D721Med (cell line): ENCODE measurements at places on chromosomes 5 and 9.

DNA sequence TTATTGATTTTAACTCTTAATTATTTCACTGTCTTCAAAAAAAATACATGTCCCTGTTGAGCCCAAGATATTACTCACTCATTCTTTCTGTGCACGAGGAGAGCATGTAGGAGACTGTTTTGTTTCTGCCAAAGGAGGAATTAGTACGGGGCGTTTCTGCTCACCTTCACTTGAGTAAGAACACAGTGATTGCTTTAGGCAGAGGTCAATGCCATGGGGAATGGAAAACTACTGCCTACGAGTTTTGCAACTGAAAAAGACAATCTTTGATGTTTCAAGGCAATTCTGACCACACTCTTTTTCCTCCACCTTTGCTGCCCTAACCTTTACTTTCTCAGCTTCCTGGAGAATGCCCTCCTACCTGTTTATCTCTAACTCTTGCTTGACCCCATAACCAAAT lies 109.4 kb downstream of the CCDC192 start:
- no peak for DNase-seq

GRCh38 chr9:95796029-95796428 lies 79.5 kb upstream of the ERCC6L2 start:
- no peak for DNase-seq

GRCh38 chr5:10801931-10802666 lies 41.1 kb upstream of the DAP start:
- DNase-seq = no peak

DNA sequence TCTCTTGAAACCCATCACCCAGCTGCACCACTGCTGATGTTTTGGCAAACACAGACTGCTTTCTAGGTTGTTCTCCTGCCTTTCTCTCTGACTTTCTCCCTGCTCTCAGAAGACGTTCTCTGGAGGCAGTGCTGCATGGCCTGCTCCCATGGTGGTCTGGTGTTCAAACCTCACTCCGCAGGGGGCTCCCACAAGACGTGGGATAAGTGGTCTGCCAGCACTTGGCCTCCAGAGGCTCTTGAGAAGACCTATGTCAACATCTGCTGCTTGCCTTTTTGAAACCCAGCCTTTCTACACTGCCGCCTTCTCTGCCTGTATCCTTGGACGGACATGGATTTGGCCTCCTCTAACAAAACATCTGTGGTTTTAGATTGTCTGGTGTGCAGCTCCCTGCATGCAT lies 16.6 kb downstream of the USP20 start:
- no peak for DNase-seq

DNA sequence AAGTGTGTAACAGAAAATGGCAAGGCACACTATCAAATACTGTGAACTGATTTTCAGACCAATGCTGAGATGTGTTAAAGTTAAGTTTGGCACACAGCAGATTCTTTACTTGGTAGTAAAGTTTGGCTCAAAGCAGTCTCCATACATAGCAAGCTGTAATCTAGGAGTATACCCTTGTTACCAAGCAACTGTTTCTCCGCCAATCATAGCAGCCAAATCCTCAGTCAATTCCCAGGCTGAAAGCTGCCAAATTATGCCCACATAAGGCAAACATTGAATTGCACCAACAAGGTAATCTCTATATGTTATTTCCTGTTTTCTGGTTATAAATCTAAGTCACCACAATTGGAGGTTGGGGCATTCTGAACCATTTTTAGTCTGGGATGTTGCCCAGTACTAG lies 345.7 kb downstream of the DEPDC1B start:
- no peak for DNase-seq

DNA sequence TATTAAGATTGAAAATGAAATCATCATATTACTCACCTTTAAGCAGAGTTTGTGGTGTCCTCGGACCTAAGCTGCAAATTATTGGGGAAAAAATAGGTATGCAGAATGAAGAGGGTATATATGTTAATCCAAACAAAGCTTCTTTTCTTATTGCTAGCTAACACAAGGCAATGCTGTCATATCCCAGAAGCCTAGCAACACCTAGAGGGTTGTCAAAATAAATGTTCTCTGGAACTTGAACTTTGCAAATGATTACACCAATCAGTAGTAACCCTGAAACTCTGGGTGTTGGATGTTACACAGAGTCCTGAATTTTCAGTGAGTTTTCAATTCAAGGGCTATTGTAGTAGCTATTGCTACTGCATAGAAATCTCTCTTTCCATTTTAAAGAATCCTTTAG lies at the start of gene C6:
Gene C6, minus strand, starts transcription at position 193 of the 400 bp plus-strand sequence. CDS start 10,302 bp downstream, outside the sequence.
- DNase-seq = no peak

DNA sequence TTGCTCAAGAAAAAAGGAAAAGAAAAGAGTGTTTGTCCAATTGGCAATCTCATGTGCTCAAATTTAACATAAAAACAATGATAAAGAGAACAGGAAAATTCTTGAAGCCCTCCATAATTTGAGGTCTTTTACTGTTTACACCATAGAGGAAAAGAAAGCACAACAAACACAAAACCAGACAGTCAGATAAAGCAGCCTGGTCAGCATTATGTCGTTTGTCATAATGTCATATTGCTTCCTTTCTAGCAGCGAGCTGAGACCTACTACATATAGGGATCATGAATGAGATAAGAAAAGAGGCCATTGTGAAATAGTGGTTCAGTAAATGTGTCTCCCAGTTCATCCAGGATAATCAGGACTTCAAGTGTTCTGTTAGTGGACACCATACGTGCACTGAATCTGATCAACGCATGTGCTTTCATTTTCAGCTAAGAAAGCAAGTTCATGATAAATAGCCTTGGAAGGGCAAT lies 64.7 kb upstream of the SELENOP start:
- DNase-seq = no peak

DNA sequence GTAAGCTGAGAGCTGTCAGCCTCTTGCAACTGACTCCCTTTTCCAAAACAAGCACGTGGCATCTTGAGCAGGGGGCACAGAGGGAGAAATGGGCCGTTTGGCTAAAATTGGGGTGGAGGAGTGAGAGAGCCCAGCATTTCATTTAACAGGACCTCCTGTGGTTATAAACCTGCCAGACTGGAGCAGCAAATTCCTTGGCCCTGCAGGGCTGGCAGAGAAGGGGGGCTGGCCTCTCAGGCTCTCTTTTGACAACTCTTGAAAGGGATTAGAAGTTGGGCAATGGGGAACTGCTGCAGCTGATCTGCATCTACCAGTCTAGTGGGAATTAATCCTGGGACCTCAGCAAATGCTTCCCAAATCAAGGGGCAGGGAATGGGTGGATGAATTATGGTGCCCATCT lies 7.2 kb upstream of the POU4F3 start:
- no peak for DNase-seq

DNA sequence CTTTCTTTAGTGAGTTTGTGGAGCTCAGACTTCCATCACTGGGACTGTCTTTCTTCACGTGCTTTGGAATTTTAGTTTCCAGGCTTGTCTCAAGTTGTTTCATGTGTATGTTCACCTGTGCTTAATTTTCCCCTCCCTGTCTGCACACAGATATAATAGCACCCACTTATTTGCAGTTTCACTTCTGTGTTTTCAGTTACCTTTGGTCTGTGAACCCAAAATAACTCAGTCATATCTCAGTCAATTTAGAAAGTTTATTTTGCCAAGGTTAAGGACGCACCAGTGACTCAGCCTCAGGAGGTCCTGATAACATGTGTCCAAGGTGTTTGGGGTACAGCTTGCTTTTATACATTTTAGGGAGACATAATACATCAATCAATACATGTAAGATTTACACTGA lies 330.4 kb downstream of the ICE1 start:
- no peak for DNase-seq

GRCh38 chr9:95880021-95880690 lies 4.7 kb downstream of the ERCC6L2 start:
- DNase-seq = no peak

GRCh38 chr9:17191082-17191481 lies 56.2 kb downstream of the CNTLN start:
- DNase-seq = no peak

DNA sequence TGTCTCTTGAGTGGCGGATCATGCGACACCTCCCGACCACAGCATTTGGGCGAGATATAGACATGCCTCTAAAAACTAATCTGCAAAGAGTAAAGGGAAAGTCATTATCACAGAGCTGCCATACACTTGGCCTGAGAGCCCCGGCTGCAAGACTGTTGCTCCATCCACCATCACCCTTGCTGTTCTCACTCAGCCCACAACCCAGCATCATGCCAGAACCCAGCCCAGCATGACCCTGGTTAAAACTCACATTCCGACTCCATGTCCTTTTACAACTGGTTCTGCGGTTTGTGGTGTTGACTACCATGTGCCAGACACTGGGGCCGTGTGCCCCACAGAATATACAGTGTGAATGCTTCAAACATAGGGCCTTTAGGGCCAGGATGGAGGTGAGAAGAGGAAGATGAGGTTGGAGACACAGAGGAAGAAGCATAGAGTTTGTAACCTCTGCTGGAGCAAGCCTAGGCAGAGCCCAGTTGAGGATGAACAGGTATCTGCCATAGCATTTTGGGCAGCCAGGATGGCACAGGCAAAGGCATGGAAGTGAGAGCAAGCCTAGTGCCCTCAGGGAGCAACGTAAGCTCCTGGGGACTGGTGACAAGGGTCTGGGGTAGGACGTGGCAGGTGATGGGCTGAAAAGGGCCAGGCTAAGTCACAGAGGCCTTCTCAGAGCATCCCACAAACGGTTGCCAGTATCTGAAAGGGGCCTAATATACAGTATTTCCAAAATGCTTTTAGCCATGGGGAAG lies 37.5 kb upstream of the SMU1 start:
- DNase-seq = no peak

DNA sequence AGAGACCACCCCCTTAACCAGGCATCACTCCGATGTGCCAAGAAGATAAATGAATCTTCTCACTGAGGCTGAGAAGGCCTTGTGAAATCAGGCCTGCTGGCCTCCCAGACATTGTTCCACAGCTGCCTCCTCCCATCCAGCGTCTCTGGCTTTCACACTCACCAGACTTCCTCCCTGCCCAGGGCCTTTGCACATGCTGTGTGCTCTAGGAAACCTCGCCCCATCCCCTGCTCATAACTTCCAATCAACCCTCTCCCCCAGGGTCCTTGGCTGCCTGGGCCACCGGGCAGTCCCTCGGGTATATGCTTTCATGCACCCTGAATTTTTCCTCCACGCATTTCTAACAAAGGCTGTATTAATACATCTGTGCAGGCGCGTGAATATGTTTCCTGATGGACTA lies 58.4 kb downstream of the DUSP1 start:
- no peak for DNase-seq

- DNase-seq = no peak
Observed at GRCh38 chr9:132456241-132456640, 46.2 kb downstream of the CFAP77 start.

DNA sequence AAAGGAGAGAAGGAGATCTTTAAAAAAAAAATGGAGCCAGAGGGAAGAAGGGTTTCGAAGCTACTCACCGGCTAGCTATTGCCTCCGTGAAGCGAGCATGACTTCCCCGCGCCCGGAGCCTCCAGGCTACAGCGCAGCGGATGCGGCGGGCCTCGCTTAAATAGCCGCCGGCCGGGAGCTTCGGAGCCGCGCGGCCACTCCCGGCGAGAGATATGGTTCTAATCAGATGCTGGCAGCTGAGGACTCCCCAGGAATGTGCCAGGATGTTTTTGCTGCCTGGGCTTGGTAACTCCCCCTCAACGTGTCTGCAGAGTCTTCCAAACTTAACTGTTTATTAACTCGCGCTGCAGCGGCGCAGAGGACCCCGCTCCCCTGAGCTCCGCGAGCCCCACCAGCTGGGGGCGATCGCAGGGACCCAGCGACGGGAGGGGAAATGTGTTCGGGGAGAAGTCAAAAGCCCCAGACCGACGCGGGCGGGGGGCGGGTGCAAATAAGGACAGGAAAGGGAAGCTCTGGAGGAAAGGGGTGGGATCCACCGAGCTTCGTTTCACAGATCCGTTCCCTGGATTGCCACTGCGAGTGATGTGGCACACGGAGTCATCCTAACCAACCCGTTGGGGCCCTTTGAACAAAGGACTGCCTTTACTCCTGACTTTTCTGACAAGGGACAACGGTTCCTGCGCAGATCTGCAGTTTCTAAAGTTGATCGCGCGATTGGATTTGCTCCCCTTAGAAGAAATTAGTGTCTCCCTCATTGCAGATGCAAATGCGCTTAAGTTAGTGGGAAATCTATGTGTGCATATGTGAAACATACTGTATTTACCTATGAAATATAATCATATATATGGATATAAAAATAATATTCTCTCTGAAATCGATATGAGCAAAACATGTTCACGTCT lies at the start of gene DAB2:
Gene DAB2, minus strand, starts transcription at position 245 of the 902 bp plus-strand sequence. CDS start 30,660 bp downstream, outside the sequence.
- DNase-seq = peak; percentile 19

DNA sequence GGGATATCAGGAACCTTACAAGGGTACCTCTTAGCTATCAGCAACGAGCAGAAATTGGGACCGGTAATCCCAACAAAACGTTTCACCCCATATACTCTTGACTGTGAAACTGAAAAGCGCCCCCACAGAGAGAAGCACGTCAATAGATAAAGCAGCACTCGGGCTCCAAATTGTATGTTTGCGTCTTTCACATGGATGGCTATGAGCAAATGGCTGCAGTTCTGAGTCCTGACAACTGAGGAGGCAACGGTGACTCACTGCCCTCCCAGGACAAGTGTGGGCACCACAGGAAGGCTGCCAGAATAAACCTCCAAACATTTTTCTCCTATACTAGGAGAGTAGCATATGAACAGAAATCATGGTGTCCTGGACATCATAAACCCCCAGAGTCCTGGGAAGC lies 36.6 kb downstream of the SEMA4D start:
- DNase-seq = no peak

- DNase-seq = no peak
Observed at GRCh38 chr5:9545136-9545991, 511 bp downstream of the SEMA5A start.

- no peak for DNase-seq
Observed at GRCh38 chr9:120091206-120091605, 488.8 kb downstream of the CDK5RAP2 start.

- no peak for DNase-seq
Observed at GRCh38 chr9:132094314-132094791, 14.7 kb upstream of the MED27 start.

GRCh38 chr5:59319250-59319649 lies 574.3 kb downstream of the PDE4D start:
- no peak for DNase-seq

DNA sequence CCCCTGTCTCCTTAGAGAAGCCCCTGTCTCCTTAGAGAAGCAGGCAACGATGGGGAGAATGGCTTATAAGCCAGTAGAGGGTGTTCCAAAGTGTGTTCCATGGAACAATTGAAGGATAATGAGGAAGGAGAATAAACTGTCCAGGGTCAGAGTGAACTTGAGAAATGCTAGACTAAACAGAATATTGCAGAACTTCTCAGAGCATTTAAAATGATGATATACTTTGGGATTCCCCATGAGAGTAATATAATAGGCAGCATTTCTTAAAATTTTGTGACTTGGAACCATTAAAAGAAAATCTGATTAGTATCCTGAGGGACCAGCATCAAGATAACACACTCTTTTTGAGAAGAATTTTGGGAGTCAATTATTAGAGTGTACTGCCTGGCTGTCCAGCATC lies 116.8 kb downstream of the PBX3 start:
- DNase-seq = no peak

- DNase-seq = no peak
Observed at GRCh38 chr5:122463221-122463620, 151.2 kb downstream of the SNCAIP start.
